ENCODE measurements at places on chromosomes 6 and 20. TPM values are rescaled to one million over a fixed set of nuclear protein-coding genes. Genes with fewer than 3 reads are reported as not detected.

DNA sequence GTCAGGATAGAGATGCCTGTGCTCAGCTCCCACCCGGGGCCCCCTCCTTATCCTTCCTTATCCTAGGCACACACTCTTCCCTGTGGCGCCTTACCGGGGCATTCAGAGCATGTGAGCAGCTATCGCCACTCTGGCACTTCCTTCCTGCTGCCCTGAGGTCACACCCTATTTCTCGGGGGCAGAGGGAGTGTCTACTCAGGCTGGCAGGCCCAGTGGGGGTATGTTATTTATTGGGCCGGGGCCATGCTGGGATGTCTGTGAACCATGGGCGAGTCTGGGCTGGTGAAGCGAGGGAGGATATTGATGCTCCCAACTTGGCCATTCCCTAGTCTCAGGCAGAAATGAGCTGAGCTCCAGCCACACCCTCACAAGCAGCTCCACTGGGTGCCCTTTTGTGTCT, 3.9 kb upstream of the LY6G6D start:
- no peak for DNase-seq
- no peak overlapping the region for H3K27ac ChIP-seq
- H3K4me3 ChIP-seq = no peak overlapping the region
- no peaks in the 10 kb centered on the region for H3K27me3 ChIP-seq
- no peaks in the 10 kb centered on the region for H3K36me3 ChIP-seq

DNA sequence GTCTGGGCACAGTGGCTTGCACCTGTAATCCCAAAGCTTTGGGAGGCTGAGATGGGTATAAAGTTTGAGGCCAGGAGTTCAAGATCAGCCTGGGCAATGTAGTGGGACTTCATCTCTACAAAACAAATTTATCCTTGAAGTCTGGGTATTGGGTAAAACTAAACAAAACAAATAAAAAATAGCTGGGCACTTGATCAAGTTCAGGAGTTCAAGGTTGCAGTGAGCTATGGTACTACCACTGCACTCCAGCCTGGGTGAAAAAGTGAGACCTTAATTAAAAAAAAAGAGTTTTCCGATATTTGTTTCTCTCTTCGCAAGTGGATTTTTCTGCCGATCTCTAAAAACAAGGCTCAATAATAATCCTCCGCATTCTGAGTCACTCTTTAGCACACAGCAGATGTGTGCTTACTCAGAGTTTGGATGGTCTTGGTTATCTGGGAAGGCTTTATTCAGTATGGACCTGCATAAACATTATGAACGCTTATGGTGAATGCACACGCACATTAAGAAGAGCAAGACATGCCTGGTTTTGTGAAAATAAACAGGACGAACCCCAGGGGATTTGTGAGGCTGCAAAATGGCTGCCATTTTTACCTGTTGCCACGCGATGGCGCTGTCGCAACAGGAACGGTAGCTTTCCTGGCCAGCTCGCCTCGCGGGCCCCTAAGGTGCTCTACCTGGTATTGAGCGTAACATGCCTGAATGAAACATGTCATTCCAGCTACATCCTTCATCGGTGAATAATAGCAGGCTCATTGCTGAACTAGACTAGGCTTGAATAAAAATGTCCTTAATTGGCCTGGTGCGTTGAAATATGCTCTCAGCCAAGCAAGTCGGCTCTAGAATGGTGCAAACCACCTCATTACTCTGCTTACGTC, 6.0 kb downstream of the OPN5 start:
- no peaks in the 10 kb centered on the region for H3K36me3 ChIP-seq
- DNase-seq = peak; percentile 65
- peaks cover 13% of the 10 kb centered on the region for H3K27me3 ChIP-seq
- no peak overlapping the region for H3K27ac ChIP-seq
- peaks cover 1% of the 10 kb centered on the region for H3K4me1 ChIP-seq

LPA gene
- not detected for total RNA-seq

EDN1 gene
- total RNA-seq = not detected

DNA sequence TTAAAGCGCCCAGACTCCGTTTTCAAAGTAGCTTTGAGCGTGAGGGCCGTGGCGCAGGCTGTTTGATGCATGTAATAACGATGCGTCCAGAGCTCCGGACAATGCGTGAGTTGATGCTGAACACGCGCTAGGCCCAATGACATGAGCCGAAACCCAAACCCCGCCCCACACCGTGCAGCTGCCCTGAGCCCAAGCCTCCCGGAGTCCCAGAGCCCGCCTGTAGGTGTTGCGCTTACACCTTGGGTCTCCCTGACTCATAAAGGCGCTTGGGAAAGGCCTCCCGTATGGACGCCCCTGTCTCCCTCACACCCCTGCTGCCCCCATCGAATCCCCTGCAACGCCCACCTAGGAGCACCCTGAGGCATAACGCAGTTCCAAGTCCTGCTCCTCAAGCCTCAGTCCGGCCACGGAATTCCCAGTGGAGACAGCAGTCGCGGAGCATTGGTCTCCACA, 87.6 kb downstream of the ERMARD start:
- DNase-seq = no peak
- H3K4me3 ChIP-seq = no peak overlapping the region
- H3K4me1 ChIP-seq = no peaks in the 10 kb centered on the region
- no peak overlapping the region for H3K27ac ChIP-seq

PACSIN1 gene
- total RNA-seq = 0.40 TPM

- peaks cover 22% of the 10 kb centered on the region for H3K36me3 ChIP-seq
- H3K27me3 ChIP-seq = no peaks in the 10 kb centered on the region
- no peak overlapping the region for H3K27ac ChIP-seq
- H3K4me3 ChIP-seq = no peak overlapping the region
These were observed 21.8 kb upstream of the UFL1 start for GRCh38 chr6:96499781-96500180.

MAS1 gene
- total RNA-seq = not detected

DNA sequence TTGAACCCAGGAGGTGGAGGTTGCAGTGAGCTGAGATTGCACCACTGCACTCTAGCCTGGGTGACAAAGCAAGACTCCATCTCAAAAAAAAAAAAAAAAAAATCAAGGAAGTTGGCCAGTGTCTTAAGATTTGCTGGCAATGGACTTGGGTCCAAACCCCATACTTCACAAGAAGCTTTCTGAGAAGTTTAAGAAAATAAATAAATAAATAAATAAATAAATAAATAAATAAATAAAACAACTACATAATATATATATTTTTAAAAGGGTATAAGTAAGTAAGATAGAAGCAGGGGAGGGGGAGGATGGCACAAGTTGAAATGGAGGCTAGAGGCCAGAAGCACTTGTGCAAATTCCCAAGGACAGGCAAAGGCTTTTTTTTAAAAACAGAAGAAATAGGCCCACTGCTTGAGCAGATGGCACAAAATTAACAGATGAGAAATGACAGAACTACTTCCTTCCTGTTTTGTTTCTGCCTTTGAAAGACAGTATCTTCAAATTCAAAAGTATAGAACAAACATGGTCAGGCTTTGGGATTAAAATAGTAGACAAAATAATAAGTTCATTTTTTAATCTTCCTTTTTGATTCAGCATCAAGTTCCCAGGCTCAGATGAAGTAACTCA, 287.7 kb downstream of the ALDH8A1 start:
- H3K36me3 ChIP-seq = no peaks in the 10 kb centered on the region
- no peak for DNase-seq
- no peak overlapping the region for H3K27ac ChIP-seq
- no peaks in the 10 kb centered on the region for H3K4me1 ChIP-seq

- H3K36me3 ChIP-seq = no peaks in the 10 kb centered on the region
- no peaks in the 10 kb centered on the region for H3K27me3 ChIP-seq
- H3K4me1 ChIP-seq = no peaks in the 10 kb centered on the region
- no peak overlapping the region for H3K27ac ChIP-seq
- H3K4me3 ChIP-seq = no peak overlapping the region
These were observed 738.4 kb downstream of the KIF16B start for GRCh38 chr20:15834857-15835256.

GRCh38 chr20:910870-911770, 5.0 kb downstream of the ANGPT4 start:
- no peak for DNase-seq
- H3K4me3 ChIP-seq = no peak overlapping the region
- no peaks in the 10 kb centered on the region for H3K4me1 ChIP-seq
- no peak overlapping the region for H3K27ac ChIP-seq

- no peak overlapping the region for H3K4me3 ChIP-seq
- no peaks in the 10 kb centered on the region for H3K36me3 ChIP-seq
- DNase-seq = no peak
These were observed 97.7 kb upstream of the VGLL2 start for GRCh38 chr6:117167520-117168271.

- no peaks in the 10 kb centered on the region for H3K36me3 ChIP-seq
- no peaks in the 10 kb centered on the region for H3K4me1 ChIP-seq
- peaks cover 21% of the 10 kb centered on the region for H3K27me3 ChIP-seq
- no peak overlapping the region for H3K27ac ChIP-seq
- DNase-seq = no peak
These were observed 50.8 kb upstream of the NRN1 start for GRCh38 chr6:6057442-6058053.

MAP7 gene
- 1.3 TPM for total RNA-seq

GRCh38 chr20:57244221-57244585, 22.2 kb downstream of the BMP7 start:
- H3K4me3 ChIP-seq = no peak overlapping the region
- H3K27ac ChIP-seq = no peak overlapping the region
- H3K36me3 ChIP-seq = no peaks in the 10 kb centered on the region
- DNase-seq = no peak

DNA sequence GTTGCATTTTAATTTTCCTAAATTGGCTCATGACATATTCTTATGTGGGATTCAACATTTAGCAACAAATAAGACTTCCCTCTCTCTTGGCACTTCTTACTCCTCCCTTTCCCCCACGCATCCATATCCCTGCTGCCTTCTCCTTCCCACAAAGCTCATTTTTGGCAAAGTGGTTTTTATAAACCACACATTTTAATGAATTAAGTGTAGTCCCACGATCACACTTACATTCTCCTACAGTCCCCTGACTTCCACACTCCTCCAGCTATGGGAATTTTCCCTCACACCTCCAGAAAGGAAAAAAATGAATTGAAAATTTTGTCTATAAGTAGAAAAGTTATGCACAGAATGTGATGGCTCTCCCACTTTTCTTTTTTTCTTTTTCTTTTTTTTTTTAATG, 345.0 kb downstream of the CD83 start:
- DNase-seq = no peak
- H3K4me3 ChIP-seq = no peak overlapping the region
- no peak overlapping the region for H3K27ac ChIP-seq
- H3K4me1 ChIP-seq = no peaks in the 10 kb centered on the region
- no peaks in the 10 kb centered on the region for H3K27me3 ChIP-seq

DNA sequence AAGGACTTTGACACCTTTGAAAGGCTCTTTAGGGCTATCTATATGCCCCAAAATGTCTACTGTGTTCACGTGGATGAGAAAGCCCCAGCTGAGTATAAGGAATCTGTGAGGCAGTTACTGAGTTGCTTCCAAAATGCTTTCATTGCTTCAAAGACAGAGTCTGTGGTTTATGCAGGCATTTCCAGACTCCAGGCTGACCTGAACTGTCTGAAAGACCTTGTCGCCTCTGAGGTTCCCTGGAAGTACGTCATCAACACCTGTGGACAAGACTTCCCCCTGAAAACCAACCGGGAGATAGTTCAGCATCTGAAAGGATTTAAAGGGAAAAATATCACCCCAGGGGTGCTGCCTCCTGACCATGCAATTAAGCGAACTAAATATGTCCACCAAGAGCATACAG, 65.2 kb downstream of the GCNT2 start:
- H3K27me3 ChIP-seq = no peaks in the 10 kb centered on the region
- H3K4me3 ChIP-seq = no peak overlapping the region
- H3K36me3 ChIP-seq = no peaks in the 10 kb centered on the region
- H3K27ac ChIP-seq = no peak overlapping the region
- DNase-seq = no peak

DEFB124 gene
- not detected for total RNA-seq

HDGFL1 gene
- not detected for total RNA-seq

DNA sequence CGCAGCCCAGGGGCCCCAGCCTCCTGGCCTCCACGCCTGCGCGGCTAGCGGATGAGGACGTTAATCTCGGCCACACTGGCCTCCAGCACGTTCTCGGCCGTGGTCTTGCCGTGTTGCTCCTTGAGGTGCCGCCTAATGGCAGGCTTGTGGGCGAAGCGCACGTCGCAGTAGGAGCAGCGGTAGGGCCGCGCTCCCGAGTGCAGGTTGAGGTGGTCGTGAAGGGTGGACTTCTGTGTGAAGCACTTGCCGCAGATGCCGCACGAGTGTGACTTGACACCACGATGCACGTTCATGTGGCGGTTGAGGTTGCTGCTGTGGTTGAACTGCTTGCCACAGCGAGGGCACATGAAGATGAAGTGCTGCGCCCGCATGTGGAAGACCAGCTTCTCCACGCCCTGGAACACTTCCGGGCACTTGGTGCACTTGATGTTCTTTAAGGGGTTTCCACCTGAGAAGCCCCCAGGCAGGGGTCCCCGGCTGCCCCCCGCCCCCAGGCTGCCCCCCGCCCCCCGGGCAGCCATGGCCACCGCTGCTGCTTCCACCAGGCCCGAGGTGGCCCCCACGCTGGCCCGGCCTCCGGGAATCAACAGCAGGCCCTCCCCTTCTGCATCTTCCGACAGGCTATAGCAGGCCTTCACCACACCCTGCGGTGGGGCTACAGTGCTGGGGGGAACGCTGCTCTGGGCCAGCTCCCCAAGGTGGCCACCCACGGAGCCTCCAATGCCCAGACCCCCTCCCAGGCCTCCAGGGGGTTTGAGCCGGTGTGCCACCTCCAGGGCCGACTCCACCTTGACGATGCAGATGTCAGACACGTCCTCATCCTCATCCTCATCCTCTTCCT, 1.8 kb downstream of the ZBTB12 start:
- H3K4me3 ChIP-seq = no peak overlapping the region
- peak; percentile 20 for DNase-seq
- no peak overlapping the region for H3K27ac ChIP-seq
- peaks cover 37% of the 10 kb centered on the region for H3K4me1 ChIP-seq
- H3K27me3 ChIP-seq = no peaks in the 10 kb centered on the region

TINAG gene
- total RNA-seq = not detected

PNLDC1 gene
- total RNA-seq = 0.31 TPM

MYLK2 gene
- 0.43 TPM for total RNA-seq

DNA sequence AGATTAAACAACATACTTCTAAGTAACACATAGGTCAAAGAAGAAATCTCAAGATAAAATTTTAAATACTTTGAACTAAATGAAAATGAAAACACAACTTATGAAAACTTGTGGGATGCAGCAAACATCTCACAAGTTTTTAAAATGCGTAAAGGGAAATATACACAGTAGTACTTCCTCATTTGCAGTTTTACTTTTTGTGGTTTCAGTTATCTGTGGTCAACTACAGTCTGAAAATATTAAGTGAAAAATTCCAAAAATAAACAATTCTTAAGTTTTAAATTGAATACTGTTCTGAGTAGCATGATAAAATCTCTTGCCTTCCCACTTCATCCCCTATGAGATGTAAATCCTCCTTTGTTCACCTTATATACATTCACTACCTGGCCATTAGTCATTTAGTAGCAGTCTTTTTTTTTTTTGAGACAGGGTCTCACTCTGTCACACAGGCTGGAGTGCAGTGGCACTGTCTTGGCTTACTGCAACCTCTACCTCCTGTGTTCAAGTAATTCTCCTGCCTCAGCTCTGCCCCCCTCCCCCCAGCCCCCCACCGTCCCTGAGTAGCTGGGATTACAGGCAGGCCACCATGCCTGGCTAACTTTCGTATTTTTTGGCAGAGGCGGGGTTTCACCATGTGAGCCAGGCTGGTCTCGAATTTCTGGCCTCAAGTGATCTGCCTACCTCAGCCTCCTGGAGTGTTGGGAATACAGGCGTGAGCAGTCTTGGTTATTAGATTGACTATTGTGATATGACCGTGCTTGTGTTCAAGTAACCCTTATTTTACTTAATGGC, 154.6 kb upstream of the AHI1 start:
- H3K4me1 ChIP-seq = peaks cover 14% of the 10 kb centered on the region
- DNase-seq = no peak
- no peak overlapping the region for H3K27ac ChIP-seq
- H3K36me3 ChIP-seq = no peaks in the 10 kb centered on the region

- H3K4me1 ChIP-seq = no peaks in the 10 kb centered on the region
- no peak for DNase-seq
- no peaks in the 10 kb centered on the region for H3K27me3 ChIP-seq
- no peak overlapping the region for H3K4me3 ChIP-seq
- no peaks in the 10 kb centered on the region for H3K36me3 ChIP-seq
These were observed 133.7 kb downstream of the MYO6 start for GRCh38 chr6:75882734-75883133.

Data from activated CD4-positive, alpha-beta memory T cell treated with anti-CD3 and anti-CD28 coated beads for 36 hours (primary cell).